Activated CD4-positive, alpha-beta T cell treated with anti-CD3 and anti-CD28 coated beads, Interleukin-2, amount 50 U/mL, for 48 hours (primary cell): ENCODE measurements at places on chromosomes 16 and 17.
A peak's percentile ranks its signal among the peaks of the same experiment; 100 is the strongest.

DNA sequence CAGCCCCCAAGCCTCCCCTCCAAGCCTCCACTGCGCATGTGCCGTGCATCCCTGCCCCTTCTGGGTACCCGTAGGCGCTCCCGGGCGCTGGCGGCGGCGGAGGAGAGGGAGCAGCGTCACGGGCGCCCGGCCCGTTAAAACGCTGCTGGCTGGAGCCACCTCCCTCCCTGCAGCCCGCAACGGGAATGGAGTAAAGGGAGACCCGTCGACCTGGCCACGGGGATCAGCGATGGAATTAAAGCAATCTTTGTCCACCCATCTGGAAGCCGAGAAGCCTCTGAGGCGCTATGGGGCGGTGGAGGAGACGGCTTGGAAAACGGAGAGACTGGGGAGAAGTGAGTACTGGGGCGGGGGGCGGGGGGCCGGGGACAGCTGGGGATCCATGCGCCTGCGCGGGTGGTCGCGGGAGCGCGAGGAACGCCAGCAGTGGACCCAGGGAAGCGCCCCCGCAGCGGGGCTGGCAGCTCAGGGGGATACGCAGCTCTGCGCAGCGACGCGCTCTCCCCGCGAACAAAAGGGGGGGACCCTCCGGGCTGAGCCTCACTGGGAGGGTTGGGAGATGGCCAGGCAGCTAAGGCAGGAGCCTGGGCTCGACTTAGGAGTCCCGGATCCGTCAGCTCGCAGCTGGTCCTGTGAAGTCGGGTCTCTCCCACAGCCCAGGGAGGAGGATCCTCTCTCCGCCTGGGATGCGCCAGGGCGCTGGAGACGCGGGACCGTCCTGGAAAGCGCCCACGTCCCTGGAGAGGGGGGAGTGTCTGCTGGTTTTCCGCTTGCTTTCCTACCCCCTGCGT, at the start of gene BMERB1:
BMERB1 (plus strand) TSS at position 164 of the 791 bp plus-strand sequence; CDS start at position 230, 66 bp downstream.
- peak; percentile 82 for DNase-seq

GRCh38 chr16:4392382-4393239, 21.0 kb downstream of the VASN start:
- DNase-seq, result no peak

DNA sequence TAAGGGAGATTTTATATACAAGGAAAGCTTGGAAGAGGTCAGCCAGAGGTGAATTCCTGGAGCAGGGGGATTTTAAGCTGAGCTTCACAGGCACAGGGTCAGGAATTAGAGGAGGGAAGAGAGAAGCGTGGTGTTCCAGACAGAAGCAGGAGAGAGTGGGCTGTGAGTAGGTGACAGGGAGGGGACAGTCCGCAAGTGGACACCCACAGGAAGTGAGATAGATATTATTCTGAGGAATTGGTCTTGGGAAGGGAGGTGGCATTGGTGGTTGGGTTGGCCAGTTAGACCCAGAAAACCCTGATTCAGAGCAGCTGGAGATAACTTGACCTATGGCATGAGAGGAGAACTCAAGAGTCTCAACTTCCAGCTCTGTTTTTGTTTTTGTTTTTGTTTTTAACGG, 14.7 kb downstream of the PHB1 start:
- no peak for DNase-seq

GRCh38 chr16:80347900-80348299, 192.9 kb upstream of the DYNLRB2 start:
- no peak for DNase-seq

- DNase-seq, result no peak
These were observed 92.1 kb downstream of the TTC19 start for GRCh38 chr17:16091773-16092172.

DNA sequence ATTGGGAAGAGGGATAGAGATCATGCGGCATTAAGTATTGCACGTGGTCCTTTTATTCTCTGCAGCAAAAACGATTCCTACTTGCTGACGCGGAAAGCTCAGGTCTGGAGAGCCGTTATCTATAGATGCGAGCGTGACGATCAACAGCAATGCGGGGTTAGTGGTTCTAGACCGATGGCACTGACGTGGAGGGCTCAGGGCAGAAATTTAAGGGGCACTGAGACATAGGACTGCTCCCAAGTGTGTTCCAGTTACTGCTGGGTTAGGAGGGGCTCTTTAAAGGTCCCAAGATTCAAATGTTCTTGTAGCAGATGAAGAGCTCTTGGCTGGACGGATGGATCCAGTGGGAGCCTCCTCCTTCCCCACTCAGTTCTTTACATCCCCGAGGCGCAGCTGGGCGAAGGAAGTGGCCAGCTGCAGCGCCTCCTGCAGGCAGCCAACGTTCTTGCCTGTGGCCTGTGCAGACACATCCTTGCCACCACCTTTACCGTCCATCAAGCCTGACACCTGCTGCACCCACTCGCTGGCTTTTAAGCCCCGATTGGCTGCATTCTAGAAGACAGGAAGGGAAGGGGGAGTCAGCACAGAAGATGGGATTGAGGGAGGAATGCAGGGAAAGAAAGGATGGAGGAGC, 732 bp upstream of the EXOSC6 start:
- DNase-seq, result peak; percentile 19

DNA sequence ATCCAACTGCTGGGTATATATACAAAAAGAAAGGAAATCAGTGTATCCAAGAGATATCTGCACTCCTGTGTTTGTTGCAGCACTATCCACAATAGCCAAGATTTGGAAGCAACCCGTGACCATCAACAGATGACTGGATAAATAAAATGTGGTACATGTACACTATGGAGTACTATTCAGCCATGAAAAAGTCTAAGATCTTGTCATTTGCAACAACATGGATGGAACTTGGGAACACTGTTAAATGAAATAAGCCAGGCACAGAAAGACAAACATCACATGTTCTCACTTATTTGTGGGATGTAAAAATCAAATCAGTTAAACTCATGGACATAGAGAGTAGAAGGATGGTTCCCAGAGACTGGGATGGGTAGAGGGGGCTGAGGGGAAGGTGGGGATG, 620.7 kb downstream of the RBFOX1 start:
- DNase-seq, result no peak

DNA sequence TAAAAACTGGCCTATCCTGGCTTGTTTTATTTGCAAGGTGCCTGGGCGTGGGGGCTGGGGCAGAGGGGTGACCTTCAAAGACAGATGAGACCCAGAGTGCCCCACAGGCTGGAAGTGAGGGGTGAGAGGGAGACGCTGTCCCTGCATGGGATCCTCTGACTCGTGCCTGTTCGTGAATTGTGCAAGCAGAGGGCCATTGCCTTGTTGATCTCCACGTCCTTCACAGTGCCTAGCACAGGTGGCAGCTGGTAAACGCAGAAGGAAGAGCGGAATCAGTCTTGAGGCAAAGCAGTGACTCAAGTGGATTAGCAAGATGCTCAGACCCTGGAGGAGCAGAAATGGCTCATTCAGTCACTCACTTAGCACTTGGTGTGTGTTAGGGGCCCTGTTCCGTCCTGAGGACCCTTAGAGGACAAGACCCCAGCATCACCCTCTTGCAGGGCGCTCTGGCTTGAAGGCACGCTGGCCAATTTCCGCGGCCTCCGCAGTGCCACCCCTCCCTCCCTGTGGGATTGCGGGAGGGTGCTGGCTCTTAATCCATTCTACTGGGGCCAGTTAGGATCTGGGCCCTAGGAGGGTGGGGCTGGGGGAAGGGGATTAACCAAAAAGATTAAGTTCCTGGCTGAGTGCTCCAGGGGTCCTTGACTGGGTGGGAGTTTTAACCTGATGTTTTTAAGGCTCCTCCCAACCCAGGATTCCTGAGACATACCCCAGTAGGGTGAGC, 151.2 kb downstream of the CCDC182 start:
- no peak for DNase-seq

GRCh38 chr16:49524216-49524946, 150.8 kb downstream of the C16orf78 start:
- DNase-seq, result no peak

- peak; percentile 45 for DNase-seq
These were observed 1.4 kb upstream of the HS3ST3B1 start for GRCh38 chr17:14299280-14300141.

- DNase-seq, result no peak
These were observed 789 bp upstream of the PIPOX start for GRCh38 chr17:29042026-29042678.

GRCh38 chr17:52410781-52411180, 252.3 kb upstream of the CA10 start:
- no peak for DNase-seq

DNA sequence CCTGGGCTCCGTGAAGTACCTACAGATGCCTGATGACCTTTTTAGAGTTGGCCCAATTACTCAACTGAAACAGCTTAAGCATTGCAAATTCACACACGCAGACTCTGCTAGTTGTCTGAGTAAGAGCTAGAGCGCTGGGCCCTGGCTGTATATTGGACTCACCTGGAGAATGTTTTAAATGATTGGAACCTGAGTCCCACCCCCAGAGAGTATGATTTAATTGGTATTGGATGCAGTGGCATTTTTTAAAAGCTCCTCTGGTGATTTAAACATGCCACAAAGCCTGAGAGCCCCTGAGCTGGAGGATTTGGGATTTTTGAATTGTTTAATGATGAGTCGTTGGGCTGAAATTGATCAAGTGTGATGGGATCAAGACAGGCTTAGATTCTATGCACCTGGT, 143.9 kb upstream of the SDK2 start:
- no peak for DNase-seq

DNA sequence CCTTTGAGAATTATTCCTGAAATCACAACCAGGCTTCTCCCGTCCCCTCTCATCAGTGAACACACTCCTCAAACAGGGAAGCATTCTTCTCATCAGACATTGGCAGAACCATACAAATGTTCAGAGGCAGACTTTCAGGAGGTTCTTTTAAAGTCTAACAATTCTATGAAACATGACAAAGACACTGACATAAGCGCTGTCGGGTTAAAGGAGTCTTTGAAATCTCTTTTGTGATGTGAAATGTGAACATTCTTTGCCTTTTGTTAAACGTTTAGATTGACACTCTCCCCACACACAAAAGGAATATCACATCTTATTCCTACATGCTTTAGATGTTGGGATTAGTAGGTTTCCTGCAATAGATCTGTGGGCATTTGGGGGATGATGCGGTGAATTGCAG, 63.9 kb downstream of the NETO2 start:
- no peak for DNase-seq

GRCh38 chr17:12415031-12415430, 250.7 kb upstream of the MYOCD start:
- no peak for DNase-seq

DNA sequence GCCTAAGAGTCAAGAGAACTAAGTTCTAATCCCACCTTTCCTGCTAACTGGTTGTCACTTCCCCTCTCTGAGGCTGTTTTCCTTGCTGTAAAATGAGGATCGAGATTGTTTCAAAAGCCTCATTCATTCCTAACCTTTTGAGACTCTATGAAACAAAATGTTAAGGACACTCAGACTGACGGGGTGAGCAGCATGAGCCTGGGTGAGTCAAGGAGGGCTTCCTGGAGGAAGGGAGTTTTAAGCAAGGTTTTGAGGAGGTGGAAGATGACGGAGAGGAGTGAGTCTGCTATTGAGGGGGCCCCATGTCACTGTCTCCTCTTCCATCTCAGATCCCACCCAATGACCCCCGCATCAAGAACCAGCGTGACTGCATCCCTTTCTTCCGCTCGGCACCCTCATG, 4.1 kb downstream of the EPX start:
- no peak for DNase-seq

GRCh38 chr17:48616717-48617470, 1.8 kb upstream of the HOXB8 start:
- DNase-seq, result no peak

GRCh38 chr17:36578671-36579070, 13.0 kb upstream of the DHRS11 start:
- no peak for DNase-seq

DNA sequence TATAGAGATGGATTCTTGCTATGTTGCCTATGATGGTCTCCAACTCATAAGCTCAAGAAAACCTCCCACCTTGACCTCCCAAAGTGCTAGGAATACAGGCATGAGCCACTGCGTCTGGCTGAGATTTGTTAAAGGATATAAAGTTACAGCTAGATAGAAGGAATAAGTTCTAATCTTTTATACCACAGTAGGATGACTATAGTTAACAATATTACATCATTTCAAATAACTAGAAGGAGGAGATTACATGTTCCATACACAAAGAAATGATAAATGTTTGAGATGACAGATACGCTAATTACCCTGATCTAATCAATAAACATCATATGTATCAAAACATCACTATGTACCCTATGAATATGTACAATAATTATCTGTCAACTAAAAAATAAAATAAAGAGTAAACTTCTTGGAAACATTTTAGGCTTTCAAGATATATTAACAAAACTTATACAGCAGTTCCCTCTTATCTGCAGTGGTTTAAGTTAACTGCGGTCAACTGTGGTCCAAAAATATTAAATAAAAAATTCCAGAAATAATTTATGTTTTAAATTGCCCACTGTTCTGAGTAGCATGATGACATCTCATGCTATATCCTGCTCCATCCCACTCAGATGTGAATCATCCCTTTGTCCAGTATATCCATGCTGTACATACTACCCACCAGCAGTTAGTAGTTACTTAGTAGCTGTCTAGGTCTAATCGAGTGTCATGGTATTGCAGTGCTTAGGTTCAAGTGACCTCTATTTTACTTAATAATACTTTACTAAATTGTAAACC, 129.2 kb upstream of the NACA2 start:
- DNase-seq, result no peak

DNA sequence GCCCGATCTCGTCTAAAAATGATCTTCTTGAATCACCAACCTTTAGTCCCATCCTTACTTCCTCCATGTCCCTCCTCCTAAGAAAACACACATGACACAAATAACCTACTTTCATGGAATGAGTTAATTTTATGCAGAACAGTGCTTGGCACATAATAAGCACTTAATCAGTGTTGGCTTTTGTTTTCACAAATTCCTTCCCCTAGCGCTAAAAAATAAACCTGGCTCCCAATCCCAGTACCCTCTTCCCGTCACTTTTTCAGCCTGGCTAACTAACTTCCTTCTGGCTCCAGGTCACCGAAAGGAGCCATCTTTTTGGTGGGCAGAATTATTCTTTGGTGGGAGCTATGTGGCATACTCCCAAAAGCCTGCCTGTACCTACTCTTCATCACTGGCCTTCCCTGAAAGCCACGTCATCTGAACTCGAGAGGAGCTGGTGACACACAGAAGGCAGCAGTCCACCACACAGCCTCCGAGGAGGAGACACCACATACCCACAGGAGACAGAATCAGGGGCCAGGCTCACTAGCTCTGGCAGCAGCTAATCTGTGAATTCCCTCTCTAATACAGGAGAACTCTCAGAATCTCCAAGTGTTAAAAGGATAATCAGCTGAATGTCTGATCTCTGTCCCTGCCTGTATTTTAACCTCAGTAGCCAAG, 114.5 kb downstream of the SMG6 start:
- DNase-seq, result no peak
